RPMI8226 (cell line): ENCODE measurements at places on chromosomes 1 and 21.

DNA sequence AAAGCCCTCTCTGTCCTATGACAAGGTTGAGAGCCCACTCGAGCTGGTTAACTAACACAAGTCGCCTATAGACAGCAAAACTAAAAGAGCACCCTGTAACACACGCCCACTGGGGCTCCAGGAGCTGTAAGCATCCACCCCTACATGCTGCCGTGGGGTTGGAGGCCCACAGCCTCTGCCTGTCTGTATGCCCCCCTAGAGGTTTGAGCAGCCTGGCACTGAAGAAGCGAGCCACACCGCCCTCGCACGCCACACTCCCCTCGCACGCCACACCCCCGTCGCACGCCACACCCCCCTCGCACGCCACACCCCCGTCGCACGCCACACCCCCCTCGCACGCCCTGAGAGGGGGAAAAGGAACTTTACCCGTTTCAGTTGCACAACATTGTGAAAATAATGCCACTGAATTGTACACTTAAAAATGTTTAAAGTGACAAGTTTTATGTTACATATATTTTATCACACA is 13.2 kb upstream of the HMGCL start:
- peak; percentile 79 for DNase-seq

GRCh38 chr1:31230378-31230777 is 9.3 kb downstream of the NKAIN1 start:
- no peak for DNase-seq

DNA sequence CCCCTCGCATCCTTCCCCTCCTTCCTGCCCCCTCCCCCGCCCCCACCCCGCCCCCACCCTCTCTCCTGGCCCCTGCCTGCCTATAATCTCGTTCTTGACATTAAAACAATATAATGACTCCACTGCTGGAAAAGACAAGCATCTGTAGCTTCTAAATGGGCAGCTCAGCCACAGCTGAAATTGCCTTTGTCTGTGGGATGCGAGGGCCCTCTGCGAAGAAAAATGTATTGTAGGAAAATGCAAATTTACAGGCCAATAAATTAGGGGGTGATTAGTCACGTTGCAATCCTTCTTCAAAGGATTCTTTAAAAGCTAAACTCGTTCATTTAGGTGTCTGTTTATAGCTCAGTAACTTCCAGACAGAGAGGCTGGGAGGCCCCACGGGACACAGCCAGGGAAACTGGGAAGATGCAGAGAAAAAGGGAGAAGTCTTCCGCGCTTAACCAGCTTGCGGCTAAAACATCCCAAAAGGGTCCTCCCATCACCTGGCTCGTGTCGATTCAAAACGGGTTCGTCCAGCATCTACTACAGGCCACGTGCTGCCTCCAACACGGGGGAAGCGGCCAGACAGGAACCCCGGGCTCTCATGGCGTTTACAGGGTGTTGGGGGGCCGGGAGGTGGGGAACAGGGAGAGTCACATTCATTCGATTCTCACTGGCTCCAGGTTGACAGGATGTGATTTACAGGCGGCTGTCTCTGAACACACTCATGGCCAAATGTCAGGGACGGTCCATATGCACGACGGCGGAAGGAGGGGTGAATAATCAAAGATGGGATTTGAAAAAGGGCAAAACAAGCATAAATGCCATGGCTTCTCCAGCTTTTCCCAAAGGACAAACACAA is 100.5 kb upstream of the ZBTB40 start:
- no peak for DNase-seq

- DNase-seq, result no peak
Measured at GRCh38 chr1:107879346-107879745, 85.6 kb downstream of the VAV3 start.

- DNase-seq, result no peak
Measured at GRCh38 chr1:155072531-155073289, 5.9 kb upstream of the EFNA3 start.

DNA sequence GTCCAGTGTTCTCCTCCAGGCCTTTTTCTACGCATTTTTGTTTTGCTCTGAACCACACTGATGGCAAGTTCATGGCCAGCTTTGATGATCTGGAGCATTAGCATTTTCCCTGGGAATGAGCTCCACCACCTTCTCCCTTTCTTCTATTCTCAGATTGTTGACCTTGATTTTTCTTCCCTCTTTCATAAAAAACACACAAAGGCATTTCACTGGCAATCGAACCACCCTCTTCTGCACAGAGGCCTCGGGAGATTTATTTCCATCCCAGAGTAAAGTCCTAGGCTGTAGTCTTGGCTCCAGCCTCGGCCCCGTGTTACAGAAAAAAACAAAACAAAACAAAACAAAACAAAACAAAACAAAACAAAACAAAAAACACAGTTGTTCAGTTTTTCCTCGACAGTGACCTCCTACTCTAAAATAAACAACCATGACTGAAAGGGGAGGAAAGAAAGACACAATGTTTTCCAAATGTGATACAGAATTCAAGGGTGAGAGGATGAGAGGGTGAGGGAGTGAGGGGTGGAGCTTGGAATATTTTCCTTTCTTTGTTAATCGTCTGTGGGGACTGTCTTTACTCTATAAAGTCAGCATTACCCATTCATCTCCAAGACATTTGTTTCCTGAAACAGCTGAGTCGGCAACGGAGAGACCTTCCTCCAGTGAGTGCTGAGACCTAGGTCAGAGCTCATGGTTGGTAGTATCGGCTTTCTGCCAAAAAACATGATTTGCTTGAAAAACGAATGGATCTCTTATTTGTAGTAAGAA is 29.8 kb upstream of the RNF186 start:
- DNase-seq, result peak; percentile 78

GRCh38 chr1:161130266-161130665 is 2.2 kb downstream of the DEDD start:
- DNase-seq, result no peak

GRCh38 chr1:231338270-231339128 is at the start of gene SPRTN:
SPRTN (plus strand) TSS chr1:231338293; CDS start chr1:231338384, 91 bp downstream.
- DNase-seq, result peak; percentile 19

DNA sequence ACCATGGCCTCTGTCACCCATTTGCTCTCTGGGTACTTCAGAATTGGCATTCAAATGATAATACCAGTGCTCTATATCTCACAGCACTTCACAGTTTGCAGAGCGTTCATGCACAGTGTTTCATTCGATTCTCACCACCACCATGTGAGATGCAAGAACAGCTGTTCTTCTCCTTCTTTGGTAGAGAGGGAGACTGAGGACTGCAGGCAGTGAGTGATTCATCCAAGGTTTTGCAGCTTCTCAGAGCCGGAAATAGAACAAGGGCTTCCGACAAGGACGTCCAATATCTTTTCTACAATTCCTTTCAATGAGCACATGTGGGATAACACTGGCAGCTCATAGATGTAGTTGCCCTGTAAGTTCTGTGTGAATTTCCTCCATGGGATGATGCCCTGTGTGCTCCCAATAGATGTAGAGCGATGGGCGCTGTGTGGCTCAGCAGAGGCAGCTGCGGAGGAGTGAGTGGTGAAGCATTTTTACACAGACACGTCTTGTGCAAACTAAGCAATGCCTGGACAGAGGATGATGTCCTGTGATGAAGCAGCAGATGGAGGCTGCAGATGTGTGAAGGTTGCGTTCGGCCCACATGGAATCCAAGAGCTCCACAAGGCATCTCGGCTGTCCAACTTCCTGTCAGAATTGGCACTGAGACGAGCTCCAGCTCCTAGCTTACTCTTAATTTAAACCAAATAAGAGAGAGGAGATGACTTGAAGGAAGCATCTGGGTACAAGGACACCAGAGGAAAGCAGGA is 24.9 kb downstream of the MT1HL1 start:
- no peak for DNase-seq

GRCh38 chr1:42833981-42834380 is 12.4 kb upstream of the ZNF691 start:
- no peak for DNase-seq

- no peak for DNase-seq
Measured at GRCh38 chr1:150761801-150762200, 3.8 kb downstream of the CTSS start.

DNA sequence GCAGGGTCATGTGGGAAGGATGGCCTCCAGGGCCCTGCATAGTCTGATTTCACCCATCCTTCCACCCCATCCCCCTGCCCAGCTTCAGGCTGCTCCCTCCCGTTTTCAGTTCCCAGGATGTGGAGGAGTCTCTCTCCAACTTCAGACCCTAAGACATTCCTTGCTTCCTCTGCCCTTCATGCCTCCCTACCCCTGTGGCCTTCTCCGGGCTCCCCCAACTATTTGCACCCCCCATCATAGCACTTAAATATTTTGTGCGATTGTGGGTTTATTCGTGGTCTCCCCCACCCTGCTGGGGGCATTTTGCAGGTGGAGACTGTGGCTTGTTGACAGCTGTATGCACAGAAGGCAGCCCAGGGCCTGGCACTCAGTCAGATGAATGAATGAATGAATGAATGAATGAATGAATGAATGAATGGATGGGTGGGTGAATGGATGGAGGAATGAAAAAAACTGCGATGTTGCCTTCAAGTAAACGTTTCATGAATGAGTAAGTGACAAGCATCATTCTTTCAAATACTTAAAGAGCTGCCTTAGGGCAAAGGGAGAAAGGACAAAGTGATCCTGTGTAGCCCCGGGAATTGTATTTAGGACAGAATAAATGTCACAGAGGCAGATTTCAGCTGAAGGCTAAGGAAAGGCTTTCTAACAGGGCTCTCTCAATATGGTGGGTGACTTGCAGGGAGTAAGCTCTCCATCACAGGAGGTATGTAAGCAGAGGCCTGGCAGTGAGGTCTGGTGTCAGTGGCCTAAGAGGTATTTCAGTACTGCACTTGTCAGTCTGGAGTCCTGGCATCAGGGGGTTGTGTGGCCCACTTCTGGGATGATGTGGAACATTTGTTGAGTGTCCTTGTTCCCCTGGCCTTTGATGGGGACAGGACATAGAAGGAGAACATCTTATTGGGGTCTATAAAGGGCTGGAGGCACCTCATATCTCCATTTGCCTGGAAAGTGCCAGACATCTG is 156.4 kb downstream of the PTPRU start:
- peak; percentile 1 for DNase-seq

GRCh38 chr1:100627936-100628335 is 90.0 kb downstream of the GPR88 start:
- DNase-seq, result no peak

- DNase-seq, result no peak
Measured at GRCh38 chr1:178962853-178963711, 62.6 kb upstream of the FAM20B start.

DNA sequence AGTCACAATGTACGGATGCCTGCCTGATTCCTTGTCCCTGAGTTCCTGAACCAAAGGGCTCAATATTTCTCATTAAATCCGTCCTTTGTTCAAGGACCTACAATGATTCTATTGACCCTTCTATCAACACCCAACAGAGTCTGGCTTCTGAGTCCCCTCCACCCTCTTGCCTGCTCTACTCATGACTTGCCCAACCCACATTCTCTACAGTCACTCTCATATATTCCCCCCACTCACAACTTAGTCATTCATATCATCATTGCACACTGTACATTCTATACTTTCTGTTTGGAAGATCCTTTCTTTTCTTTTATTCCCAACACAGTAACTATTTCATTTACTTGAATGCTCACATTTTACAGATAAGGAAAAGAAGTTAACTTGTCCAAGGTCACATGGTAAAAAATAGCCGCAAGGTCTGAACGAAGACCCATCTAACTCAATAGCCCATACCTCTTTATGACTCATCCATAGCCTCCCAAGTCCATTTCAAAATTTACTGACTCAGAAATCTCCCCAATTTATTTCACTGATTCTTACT is 3.6 kb downstream of the OTUD7B start:
- no peak for DNase-seq

DNA sequence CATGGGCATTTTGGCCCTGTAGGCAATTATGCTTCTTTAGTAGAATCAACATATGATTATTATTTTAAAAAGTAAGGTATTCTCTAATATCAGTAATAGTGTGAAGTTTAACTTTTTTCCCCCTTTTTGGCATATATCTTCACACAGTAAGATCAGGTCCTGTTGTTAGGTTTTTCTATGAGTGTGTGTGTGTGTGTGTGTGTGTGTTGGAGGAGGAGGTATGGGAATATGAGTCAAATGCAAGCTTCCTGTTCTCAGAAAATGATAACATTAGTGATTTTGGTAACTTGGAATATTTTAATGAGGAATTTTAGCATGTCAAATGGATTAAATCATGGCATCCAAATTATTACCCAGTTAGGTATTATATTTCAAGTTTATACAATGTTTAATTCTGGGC is 65.8 kb upstream of the BCL10 start:
- no peak for DNase-seq
